Aorta (tissue), 5 donors: ENCODE measurements at places on chromosomes 6 and 20.

- H3K4me3 ChIP-seq = no peak overlapping the region
- no peak overlapping the region for H3K27ac ChIP-seq
- DNase-seq = no peak
- no peaks in the 10 kb centered on the region for H3K4me1 ChIP-seq
Observed at GRCh38 chr6:163370464-163371117, 43.9 kb upstream of the QKI start.

DNA sequence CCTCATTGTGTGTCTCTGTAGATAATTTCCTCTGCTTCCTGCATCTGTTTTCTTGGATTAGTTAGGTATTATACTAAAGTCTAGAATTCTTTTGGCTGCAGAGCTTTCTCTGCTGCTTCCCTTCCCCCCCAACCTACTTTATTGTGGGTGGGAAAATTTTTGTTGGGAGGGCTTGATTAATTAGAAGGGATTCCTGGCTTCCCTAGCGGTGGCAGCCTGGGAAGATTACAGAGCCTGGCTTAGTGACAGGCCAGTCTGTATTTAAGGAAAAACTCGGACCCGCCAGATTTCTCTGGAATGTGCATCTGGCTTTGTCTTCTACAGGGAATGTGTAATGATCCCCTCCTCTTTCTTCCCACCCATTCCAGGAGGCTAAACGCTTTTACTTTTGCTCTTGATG lies 31.2 kb downstream of the SLX4IP start:
- no peak for DNase-seq
- peak overlapping the region; percentile 93 for H3K27ac ChIP-seq
- no peaks in the 10 kb centered on the region for H3K27me3 ChIP-seq
- peaks cover 8% of the 10 kb centered on the region for H3K4me1 ChIP-seq

- no peak overlapping the region for H3K4me3 ChIP-seq
- no peaks in the 10 kb centered on the region for H3K27me3 ChIP-seq
- no peak for DNase-seq
- H3K36me3 ChIP-seq = no peaks in the 10 kb centered on the region
- peaks cover 2% of the 10 kb centered on the region for H3K4me1 ChIP-seq
Observed at GRCh38 chr6:118523216-118523615, 24.9 kb upstream of the PLN start.

- no peak overlapping the region for H3K4me3 ChIP-seq
- DNase-seq = no peak
- no peaks in the 10 kb centered on the region for H3K4me1 ChIP-seq
- H3K36me3 ChIP-seq = no peaks in the 10 kb centered on the region
- H3K27me3 ChIP-seq = no peaks in the 10 kb centered on the region
- H3K27ac ChIP-seq = no peak overlapping the region
Observed at GRCh38 chr20:2879146-2879545, 5.9 kb downstream of the PTPRA start.

GRCh38 chr20:49759266-49759950 lies 45.7 kb upstream of the B4GALT5 start:
- no peak overlapping the region for H3K4me3 ChIP-seq
- H3K36me3 ChIP-seq = no peaks in the 10 kb centered on the region
- H3K27me3 ChIP-seq = no peaks in the 10 kb centered on the region
- H3K4me1 ChIP-seq = no peaks in the 10 kb centered on the region

- H3K4me1 ChIP-seq = no peaks in the 10 kb centered on the region
- DNase-seq = no peak
- no peak overlapping the region for H3K27ac ChIP-seq
- no peaks in the 10 kb centered on the region for H3K36me3 ChIP-seq
- H3K27me3 ChIP-seq = no peaks in the 10 kb centered on the region
Observed at GRCh38 chr6:159815410-159815809, 15.3 kb downstream of the PNLDC1 start.

DNA sequence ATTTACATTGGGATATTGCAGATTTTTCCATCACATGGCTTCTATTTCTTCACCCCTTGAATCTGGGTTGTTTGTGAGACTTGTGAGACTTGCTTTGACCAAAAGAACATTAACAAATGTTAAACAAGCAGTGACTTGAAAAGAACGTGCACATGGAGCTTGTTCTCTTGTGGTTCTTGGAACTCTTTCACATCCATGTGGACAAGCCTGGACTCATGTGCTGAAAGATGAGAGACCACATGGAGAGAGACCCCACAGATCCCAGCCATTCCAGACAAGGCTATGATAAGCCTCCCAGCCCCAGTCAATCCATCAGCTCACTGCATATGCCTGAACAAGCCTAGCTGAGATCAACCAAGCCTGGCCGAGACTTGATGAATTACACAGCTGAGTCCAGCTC lies 1365.7 kb upstream of the GJE1 start:
- H3K4me3 ChIP-seq = no peak overlapping the region
- H3K4me1 ChIP-seq = peaks cover 2% of the 10 kb centered on the region
- DNase-seq = no peak
- no peak overlapping the region for H3K27ac ChIP-seq
- no peaks in the 10 kb centered on the region for H3K36me3 ChIP-seq

GRCh38 chr6:167574431-167575151 lies 249.7 kb downstream of the TTLL2 start:
- no peak overlapping the region for H3K4me3 ChIP-seq
- no peaks in the 10 kb centered on the region for H3K4me1 ChIP-seq
- H3K36me3 ChIP-seq = no peaks in the 10 kb centered on the region
- H3K27ac ChIP-seq = peak overlapping the region; percentile 62

DNA sequence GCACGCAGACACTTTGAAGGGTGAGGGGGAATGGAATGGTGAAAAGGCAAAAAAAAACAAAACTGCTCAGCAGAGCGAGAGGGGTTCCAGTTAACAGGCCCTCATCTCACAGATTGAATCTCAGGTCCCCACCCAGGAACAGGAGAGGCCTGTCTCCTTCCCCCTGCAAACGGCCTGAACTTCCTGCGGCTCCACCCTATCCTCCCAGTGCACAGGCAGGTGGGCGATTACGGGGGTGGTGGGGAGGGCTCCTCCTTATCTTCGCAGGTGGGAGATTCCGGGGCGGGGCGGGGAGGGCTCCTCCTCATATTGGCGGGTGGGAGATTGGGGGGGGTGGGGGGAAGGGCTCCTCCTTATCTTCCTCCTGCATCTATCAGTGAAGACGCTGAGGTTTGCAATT lies 129.0 kb downstream of the SOX4 start:
- H3K4me3 ChIP-seq = no peak overlapping the region
- DNase-seq = no peak
- H3K4me1 ChIP-seq = peaks cover 2% of the 10 kb centered on the region
- no peaks in the 10 kb centered on the region for H3K36me3 ChIP-seq
- no peak overlapping the region for H3K27ac ChIP-seq

DNA sequence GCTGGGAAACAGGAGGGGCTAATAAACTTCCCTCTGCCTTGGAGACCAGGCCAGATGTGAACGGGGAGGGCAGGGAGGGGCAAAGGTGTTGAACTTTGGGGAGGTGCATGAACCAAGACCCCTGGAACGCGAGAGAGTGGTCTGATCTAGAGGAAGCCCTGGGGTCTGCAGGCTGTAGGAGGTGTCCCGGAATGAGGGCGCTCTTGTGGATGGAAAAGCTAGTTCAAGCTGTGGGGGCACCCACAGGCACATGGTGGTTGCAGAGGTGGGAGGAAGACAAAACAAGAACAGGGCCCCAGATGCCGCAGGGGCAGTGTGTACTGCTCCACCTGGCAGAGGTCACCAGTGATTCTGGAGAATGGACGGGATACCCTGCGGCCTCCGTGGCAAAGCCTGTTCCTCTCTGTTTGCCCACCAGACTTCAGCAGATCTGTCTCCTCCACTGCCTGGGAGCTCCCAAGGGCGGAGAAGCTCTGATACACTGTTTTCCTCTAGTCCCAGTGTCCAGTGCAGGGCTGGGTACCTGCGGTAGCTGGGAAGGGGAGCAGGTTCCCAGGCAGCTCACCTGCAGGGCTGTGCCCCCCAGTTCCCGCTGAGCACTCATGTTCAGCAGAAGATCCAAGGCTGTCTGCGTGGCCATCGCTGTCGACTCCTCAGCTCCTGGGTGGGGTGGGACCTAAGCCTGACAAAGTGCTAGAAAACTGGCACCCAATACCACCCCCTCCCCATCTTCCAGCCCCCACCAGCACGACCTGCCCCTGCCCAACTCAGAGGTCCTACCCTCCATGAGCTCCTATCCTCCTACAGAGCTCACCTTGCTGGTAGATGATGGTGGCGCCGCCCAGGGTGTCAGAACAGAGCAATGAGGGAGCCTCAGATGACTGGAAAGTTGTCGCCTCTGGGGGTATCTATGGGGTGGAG lies 14.7 kb downstream of the ZNF335 start:
- H3K36me3 ChIP-seq = peaks cover 15% of the 10 kb centered on the region
- DNase-seq = peak; percentile 43
- no peaks in the 10 kb centered on the region for H3K27me3 ChIP-seq
- H3K4me3 ChIP-seq = no peak overlapping the region

DNA sequence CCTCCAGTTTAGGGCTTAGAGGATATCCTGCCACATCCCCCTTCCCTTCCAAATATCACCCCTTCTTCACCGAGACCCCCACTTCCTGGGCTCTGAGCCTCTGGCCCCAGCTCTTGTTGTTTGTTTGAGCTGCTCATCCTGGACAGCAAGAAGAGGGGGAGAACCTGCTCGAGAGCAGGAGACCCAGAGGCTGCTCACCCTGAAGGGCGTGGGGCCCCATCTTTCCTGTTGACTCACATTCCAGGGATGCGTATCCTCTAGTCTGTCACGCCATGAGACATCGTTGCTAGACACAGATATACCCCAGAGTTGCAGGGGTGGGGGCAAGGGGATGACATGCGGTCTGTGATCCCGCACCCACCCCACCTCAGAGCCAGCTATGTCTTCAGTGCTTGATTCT lies 5.7 kb upstream of the TNXB start:
- no peak overlapping the region for H3K27ac ChIP-seq
- H3K4me3 ChIP-seq = no peak overlapping the region
- H3K36me3 ChIP-seq = no peaks in the 10 kb centered on the region
- H3K4me1 ChIP-seq = no peaks in the 10 kb centered on the region
- no peaks in the 10 kb centered on the region for H3K27me3 ChIP-seq
- no peak for DNase-seq

DNA sequence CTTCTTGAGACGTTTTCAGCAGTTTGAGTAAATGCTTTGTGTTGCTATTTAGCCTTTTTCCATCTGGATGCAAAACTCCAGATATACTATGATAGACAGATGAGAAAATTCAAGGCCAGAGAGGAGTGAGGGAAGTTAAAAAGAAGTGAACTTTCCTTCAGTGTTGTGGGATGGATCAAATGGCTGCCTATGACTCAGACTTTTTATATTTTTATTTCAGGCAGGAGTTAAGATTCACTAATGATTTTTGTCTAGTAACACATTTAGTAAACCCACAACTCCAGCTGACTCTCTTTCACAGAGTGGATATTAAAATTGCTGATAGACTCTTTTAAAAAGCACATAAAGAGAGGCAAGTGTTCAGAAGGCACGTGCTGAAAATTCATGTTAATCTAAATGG lies 23.2 kb upstream of the PTCHD4 start:
- no peak overlapping the region for H3K27ac ChIP-seq
- no peaks in the 10 kb centered on the region for H3K4me1 ChIP-seq
- no peak for DNase-seq
- H3K4me3 ChIP-seq = no peak overlapping the region

- H3K27ac ChIP-seq = no peak overlapping the region
- no peaks in the 10 kb centered on the region for H3K4me1 ChIP-seq
- no peak overlapping the region for H3K4me3 ChIP-seq
- H3K27me3 ChIP-seq = no peaks in the 10 kb centered on the region
Observed at GRCh38 chr20:43975096-43975768, 60.6 kb downstream of the TOX2 start.

GRCh38 chr6:156593127-156593526 lies 184.1 kb upstream of the ARID1B start:
- no peaks in the 10 kb centered on the region for H3K4me1 ChIP-seq
- H3K4me3 ChIP-seq = no peak overlapping the region
- H3K27me3 ChIP-seq = no peaks in the 10 kb centered on the region
- H3K27ac ChIP-seq = no peak overlapping the region
- no peak for DNase-seq

- peak overlapping the region; percentile 76 for H3K4me3 ChIP-seq
- no peak for DNase-seq
- no peaks in the 10 kb centered on the region for H3K27me3 ChIP-seq
Observed at GRCh38 chr6:13013681-13014503, 297.3 kb downstream of the PHACTR1 start.

- no peaks in the 10 kb centered on the region for H3K27me3 ChIP-seq
- no peaks in the 10 kb centered on the region for H3K36me3 ChIP-seq
- no peaks in the 10 kb centered on the region for H3K4me1 ChIP-seq
- no peak overlapping the region for H3K27ac ChIP-seq
- H3K4me3 ChIP-seq = no peak overlapping the region
- DNase-seq = no peak
Observed at GRCh38 chr6:24953726-24954125, 18.0 kb upstream of the RIPOR2 start.

- no peak overlapping the region for H3K4me3 ChIP-seq
- H3K4me1 ChIP-seq = no peaks in the 10 kb centered on the region
- H3K27ac ChIP-seq = no peak overlapping the region
- no peak for DNase-seq
- H3K36me3 ChIP-seq = peaks cover 6% of the 10 kb centered on the region
- no peaks in the 10 kb centered on the region for H3K27me3 ChIP-seq
Observed at GRCh38 chr20:25011261-25011660, 18.7 kb upstream of the APMAP start.
